ENCODE measurements at places on chromosomes 12 and 14. TPM values are rescaled to one million over a fixed set of nuclear protein-coding genes. Genes with fewer than 3 reads are reported as not detected.

FSCB gene
- total RNA-seq = not detected

FBLN5 gene
- total RNA-seq = 1.4 TPM

PZP gene
- total RNA-seq = not detected

SDS gene
- 0.66 TPM for total RNA-seq

MLF2 gene
- 293 TPM for total RNA-seq

FAM186B gene
- total RNA-seq = 0.11 TPM

SIX4 gene
- total RNA-seq = 24.7 TPM

ART4 gene
- not detected for total RNA-seq

SLC8A3 gene
- total RNA-seq = 0.35 TPM

KRT73 gene
- total RNA-seq = not detected

TMEM121 gene
- 0.80 TPM for total RNA-seq

HOXC10 gene
- not detected for total RNA-seq

ANKS1B gene
- total RNA-seq = 3.4 TPM

MDM2 gene
- total RNA-seq = 40.6 TPM

MIPOL1 gene
- 7.0 TPM for total RNA-seq

HCAR1 gene
- total RNA-seq = 0.04 TPM

RPL10L gene
- total RNA-seq = not detected

ACSM4 gene
- 1.9 TPM for total RNA-seq

ASIC1 gene
- 0.81 TPM for total RNA-seq

SRRM4 gene
- 0.76 TPM for total RNA-seq

MSRB3 gene
- total RNA-seq = 2.8 TPM

SMCO2 gene
- not detected for total RNA-seq

NELL2 gene
- total RNA-seq = 38.8 TPM

ADAMTS20 gene
- total RNA-seq = 0.90 TPM

All from H7 (cell line).